ENCODE measurements at places on chromosomes 1 and 21. TPM values are rescaled to one million over a fixed set of nuclear protein-coding genes. Genes with fewer than 3 reads are reported as not detected.
A peak's percentile ranks its signal among the peaks of the same experiment; 100 is the strongest.

- no peaks in the 10 kb centered on the region for H3K36me3 ChIP-seq
- no peak overlapping the region for H3K27ac ChIP-seq
- DNase-seq, result peak; percentile 52
- H3K4me1 ChIP-seq, result no peaks in the 10 kb centered on the region
- H3K27me3 ChIP-seq, result no peaks in the 10 kb centered on the region
- no peak overlapping the region for H3K4me3 ChIP-seq
These were observed 41.0 kb upstream of the DR1 start for GRCh38 chr1:93304716-93305138.

C1QC gene
- 20.2 TPM for total RNA-seq

DNA sequence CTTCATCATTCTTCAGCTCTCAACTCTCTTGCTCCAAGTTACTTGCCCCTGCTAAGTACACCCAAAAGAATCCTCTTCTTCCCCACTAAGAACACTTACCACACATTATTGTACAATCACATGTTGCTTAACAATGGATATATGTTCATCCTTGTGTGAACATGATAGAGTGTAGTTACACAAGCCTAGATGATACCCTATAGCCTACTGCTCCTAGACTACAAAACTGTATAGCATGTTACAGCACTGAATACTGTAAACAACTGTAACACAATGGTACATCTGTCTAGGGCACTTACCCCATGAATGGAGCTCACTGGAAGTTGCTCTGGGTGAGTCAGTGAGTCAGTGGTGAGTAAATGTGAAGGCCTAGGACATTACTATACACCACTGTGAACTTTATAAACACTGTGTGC, 77.4 kb downstream of the RERE start:
- H3K4me1 ChIP-seq, result no peaks in the 10 kb centered on the region
- DNase-seq, result no peak
- no peaks in the 10 kb centered on the region for H3K27me3 ChIP-seq
- no peak overlapping the region for H3K27ac ChIP-seq

GPR52 gene
- total RNA-seq, result not detected

DNA sequence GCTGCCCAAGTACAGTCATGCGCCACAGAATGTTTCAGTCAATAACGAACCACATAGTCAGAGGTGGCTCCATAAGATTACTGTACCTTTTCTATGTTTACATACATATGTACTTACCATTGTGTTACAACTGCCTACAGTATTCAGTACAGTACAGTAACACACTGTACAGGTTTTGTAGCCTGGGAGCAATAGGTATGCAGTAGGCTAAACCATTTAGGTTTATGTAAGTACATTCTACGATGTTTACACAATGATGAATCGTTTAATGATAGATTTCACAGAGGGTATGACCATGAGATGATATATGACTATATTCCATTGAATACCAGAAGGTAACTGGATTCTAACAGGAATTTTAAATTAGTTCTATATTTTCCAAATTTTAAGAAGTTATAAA, 10.5 kb downstream of the YY1AP1 start:
- no peaks in the 10 kb centered on the region for H3K27me3 ChIP-seq
- no peaks in the 10 kb centered on the region for H3K4me1 ChIP-seq
- H3K36me3 ChIP-seq, result no peaks in the 10 kb centered on the region
- H3K4me3 ChIP-seq, result no peak overlapping the region
- no peak for DNase-seq
- H3K27ac ChIP-seq, result no peak overlapping the region

GRCh38 chr1:216422821-216423520, at the start of gene USH2A:
Gene USH2A, minus strand, starts transcription at chr1:216423448. Its CDS starts 1,112 bp downstream, at chr1:216422336.
- H3K27me3 ChIP-seq, result no peaks in the 10 kb centered on the region
- no peak for DNase-seq
- H3K4me1 ChIP-seq, result no peaks in the 10 kb centered on the region
- no peak within 1 kb of the TSS for H3K27ac ChIP-seq
- H3K4me3 ChIP-seq, result no peak within 1 kb of the TSS
- no peaks in the 10 kb centered on the region for H3K36me3 ChIP-seq

GRCh38 chr1:27005648-27006496, 6.8 kb downstream of the TENT5B start:
- DNase-seq, result no peak
- no peak overlapping the region for H3K27ac ChIP-seq
- H3K4me3 ChIP-seq, result no peak overlapping the region
- H3K27me3 ChIP-seq, result no peaks in the 10 kb centered on the region

CYP4A11 gene
- not detected for total RNA-seq

CDC20 gene
- total RNA-seq, result not detected

DNA sequence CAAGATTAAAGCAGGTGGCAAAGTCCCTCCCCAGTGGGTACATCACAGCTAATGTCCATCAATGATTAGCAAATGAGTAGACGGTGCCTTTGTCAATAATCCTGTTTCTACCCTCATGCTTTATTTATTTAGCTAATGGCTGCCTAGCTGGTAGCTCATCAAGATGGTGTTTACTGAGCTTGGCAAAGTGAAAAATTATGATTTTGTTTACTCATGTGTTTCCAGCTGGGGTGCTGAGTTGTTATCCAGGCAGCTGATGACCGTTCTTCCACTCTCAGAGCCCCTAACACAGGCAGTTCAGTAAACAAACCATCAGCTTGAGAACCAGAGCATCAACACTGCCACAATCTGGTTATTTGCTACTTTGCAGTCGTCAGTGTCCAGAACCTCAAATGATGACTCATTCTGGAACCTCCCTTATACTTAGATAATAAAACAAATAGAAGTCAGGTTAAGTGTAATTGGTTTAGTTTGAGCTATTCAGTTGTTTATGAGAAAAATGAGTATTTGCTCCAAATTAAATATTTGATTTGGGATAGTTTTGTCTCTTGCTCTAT, 163.9 kb downstream of the ST6GALNAC5 start:
- H3K4me3 ChIP-seq, result no peak overlapping the region
- no peak overlapping the region for H3K27ac ChIP-seq
- no peak for DNase-seq
- H3K4me1 ChIP-seq, result no peaks in the 10 kb centered on the region
- no peaks in the 10 kb centered on the region for H3K27me3 ChIP-seq

GRCh38 chr1:154962156-154962749, 671 bp upstream of the PYGO2 start:
- no peaks in the 10 kb centered on the region for H3K27me3 ChIP-seq
- peak overlapping the region; percentile 91 for H3K4me3 ChIP-seq
- peak overlapping the region; percentile 98 for H3K27ac ChIP-seq
- H3K4me1 ChIP-seq, result no peaks in the 10 kb centered on the region

GRCh38 chr21:28069450-28069923, 923.2 kb downstream of the LTN1 start:
- no peaks in the 10 kb centered on the region for H3K4me1 ChIP-seq
- DNase-seq, result no peak
- H3K27ac ChIP-seq, result peak overlapping the region; percentile 43
- H3K4me3 ChIP-seq, result no peak overlapping the region
